ENCODE measurements at places on chromosomes 6 and 20.
A peak's percentile ranks its signal among the peaks of the same experiment; 100 is the strongest.

GRCh38 chr20:63540417-63541186 is 3.4 kb upstream of the PTK6 start:
- DNase-seq, result no peak

DNA sequence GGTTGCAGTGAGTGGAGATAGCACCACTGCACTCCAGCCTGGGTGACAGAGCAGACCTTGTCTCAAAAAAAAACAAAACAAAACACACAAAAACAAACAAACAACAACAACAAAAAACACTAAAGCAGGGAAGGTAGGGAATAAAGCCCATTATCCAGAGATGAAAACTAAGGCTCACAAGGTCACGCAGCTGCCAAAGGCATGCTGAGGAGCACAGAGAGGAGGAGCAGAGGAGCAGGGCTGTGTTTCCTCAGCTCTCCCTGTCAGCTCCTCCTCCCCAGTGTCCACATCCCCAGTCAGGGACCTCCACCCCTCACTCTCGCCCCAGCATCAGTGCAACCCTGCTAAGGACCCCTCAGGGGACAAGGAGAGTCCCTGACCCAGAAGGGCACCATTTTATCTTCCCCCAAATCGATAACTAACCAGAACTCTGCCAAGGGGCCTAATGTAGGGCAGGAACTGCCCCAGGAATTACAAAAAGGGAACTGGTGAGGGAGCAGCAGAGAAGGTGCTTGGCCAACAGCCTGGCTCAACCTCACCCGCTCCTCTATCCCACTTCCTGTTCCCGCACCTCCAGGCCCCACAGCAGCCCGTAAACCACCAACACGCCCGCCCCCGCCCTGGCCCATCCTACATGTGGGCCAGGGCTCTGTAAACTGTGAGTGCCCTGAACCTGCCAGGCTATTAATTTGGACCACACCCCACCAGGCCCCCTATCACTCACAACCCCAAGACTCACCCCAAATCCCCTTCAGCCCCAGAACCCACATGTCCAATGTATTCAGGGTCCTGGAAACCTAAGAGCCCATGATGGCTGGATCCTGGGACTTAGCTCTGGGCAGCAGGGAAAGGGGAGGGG is 9.0 kb downstream of the TEAD3 start:
- DNase-seq, result no peak

- DNase-seq, result no peak
These were observed 210.7 kb downstream of the TFAP2C start for GRCh38 chr20:56839786-56840185.

DNA sequence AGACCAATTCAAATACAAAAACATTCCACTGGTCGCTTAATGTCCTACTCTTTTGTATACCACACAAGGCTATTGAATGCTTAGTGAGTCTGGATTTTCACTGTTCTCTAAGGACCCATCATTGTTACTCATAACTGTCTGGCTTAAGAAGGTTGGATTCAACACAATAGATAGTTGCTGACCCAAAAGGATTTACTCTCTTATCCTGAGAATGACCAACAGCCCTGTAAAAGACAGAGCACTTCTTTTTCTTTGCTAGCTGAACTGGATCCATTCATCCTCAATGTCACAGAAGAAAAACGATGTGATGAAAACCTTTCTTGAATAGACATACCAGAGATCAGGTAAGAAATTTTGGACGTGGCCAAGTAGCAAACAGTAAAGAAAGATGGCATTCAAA is 645.6 kb downstream of the KHDRBS2 start:
- no peak for DNase-seq

- DNase-seq, result no peak
These were observed 76.3 kb downstream of the RNF144B start for GRCh38 chr6:18463429-18463828.

DNA sequence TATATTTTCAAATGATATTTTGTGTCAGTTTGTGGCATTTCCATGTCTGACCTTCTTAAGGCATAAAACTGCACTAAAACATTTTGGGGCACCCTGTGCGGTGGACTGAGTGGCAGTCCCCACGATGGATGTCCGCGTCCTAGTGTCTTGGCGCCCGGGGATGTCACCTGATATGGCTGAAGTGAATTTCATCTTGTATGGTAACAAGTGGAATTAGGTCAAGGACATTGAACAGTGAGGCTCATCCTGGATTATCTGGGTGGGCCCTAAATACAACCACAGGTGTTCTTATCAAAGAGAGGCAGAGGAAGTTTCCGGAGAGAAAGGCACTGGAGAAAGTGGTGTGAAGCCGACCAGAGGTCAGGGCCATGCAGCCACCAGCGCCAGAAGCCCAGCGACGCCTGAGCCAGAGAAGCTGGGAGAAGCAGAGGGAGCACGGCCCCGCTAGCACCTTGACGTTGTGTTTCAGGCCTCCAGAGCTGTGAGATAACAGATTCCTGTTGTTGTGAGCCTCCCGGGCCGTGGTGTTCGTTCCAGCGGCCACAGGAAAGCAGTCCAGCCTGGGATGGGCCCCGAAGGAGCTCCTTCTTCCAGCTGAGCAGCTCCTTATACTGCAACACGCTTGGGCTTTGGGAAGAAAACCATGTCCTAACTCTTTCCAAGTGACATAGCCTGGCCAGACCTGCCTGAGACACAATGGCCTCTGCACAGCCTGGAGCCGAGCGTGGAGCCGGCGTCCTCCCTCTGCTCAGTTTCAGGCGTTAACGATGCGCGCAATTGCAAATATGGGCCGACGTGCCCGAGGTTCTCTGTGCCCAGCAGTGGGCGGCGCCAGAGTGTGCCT is 22.5 kb downstream of the THBS2 start:
- DNase-seq, result no peak

GRCh38 chr20:39762716-39763115 is 800.6 kb downstream of the DHX35 start:
- DNase-seq, result peak; percentile 57

DNA sequence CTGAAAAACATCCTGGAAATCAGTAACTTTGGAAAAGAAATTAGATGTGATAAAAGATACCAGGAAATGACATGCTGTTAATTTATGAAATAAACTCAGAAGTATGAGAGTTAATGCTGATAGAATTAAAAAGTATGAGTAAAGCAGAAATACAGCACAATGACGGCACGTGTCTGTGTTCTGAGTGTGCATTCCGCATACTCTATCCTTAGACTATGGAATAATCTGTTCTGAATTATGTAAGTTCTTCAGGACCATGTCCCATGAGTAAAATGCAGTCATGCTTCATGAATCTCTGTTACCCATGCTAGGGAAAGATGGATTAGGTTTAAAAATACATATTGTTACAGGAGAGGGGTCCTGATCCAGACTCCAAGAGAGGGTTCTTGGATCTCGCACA is 21.7 kb downstream of the HECA start:
- no peak for DNase-seq

GRCh38 chr6:33683051-33683571 is 28.4 kb downstream of the UQCC2 start:
- DNase-seq, result no peak

DNA sequence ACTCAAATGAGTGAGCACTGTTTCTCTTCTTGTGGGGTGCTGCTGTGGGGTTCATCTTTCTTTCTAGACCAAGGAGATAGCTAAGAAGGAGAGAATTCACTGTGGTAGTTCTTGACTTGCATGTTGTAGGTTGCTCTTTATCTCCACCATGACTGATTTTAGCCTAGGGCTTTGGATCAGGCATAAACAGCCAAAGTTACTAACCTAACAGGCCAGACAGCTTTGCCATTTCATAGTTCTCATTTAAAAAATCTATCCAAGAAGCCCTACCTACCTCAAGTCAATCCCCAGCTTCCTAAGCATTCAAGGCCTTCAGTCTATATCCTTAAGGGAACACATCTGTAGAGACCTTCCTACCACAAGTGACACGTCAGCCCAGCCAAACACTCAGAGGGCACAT is 107.9 kb upstream of the CARMIL1 start:
- no peak for DNase-seq

GRCh38 chr6:162069995-162070394 is 657.6 kb downstream of the PRKN start:
- DNase-seq, result no peak

DNA sequence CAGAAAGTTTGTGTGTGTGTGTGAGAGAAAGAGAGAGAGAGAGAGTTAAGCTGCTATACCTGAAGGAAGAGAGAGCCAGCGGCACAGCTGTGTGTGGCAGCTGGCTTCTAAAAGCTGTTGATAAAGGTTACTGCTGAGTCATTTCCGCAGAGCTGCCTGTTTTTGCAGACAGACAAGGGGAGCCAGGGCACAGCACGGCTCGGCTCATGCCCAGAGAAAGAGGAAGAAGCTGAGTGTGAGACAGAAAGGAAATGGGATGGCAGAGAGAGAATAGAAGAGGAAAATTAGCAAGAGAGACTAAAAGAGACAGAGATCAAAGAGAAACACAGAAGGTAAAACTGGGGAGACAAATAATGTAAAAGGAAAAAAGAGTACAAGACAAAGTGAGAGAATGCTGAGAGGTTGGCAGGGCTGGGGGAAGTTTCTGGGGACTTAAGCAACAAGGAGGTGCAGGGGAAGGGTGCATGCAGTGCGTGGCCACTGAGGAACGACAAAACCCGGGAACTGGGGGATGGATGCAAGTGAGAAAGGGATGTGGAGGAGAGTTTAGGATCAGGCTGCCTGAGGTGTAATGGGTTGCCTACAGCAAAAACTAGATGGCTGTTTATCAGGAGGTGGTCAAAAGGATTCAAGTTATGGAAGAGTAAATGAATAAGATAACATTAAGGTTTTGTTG is 22.7 kb downstream of the HLA-A start:
- DNase-seq, result peak; percentile 98

GRCh38 chr20:40821429-40821828 is 132.4 kb upstream of the MAFB start:
- no peak for DNase-seq

DNA sequence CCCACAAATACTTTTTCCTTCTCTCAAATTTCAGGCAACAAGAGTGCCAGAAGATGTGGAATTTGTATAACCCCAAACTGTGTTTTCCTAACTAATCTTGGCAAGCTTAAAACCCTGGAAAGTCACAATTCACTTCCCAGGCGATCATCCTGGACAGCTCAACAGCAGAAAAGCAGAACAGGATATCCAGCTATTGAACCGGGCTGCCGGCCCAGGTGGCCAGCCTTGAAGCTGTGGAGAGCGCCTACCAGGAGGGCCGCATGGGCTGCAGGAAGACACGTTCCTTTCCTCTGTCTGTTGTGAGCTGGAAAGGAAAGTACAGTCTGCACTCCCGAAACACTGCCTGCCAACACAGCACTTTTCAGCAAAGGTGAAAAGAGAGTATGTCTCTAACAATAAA is 719.7 kb upstream of the MARCKS start:
- no peak for DNase-seq

- no peak for DNase-seq
These were observed 15.1 kb upstream of the DEF6 start for GRCh38 chr6:35282472-35282871.

DNA sequence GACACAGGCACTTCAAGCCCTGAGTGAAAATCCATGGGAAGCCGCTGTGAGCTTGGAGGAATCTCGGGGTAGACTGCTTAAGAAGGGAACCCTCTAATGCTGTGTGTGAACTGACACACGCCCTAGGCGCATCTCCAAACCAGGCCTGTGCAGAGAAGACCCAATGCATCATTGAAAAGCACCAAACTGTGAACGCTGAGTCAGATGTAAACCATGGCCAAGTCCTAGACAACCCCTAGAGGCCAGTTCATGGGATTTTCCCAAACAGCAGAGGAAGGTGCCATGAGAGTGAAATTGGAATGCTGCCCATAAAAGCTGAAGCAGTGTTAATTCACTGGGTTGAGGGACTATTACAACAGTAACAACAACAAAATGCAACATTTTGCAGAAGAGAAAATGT is 296.5 kb downstream of the SMOC2 start:
- DNase-seq, result peak; percentile 49

DNA sequence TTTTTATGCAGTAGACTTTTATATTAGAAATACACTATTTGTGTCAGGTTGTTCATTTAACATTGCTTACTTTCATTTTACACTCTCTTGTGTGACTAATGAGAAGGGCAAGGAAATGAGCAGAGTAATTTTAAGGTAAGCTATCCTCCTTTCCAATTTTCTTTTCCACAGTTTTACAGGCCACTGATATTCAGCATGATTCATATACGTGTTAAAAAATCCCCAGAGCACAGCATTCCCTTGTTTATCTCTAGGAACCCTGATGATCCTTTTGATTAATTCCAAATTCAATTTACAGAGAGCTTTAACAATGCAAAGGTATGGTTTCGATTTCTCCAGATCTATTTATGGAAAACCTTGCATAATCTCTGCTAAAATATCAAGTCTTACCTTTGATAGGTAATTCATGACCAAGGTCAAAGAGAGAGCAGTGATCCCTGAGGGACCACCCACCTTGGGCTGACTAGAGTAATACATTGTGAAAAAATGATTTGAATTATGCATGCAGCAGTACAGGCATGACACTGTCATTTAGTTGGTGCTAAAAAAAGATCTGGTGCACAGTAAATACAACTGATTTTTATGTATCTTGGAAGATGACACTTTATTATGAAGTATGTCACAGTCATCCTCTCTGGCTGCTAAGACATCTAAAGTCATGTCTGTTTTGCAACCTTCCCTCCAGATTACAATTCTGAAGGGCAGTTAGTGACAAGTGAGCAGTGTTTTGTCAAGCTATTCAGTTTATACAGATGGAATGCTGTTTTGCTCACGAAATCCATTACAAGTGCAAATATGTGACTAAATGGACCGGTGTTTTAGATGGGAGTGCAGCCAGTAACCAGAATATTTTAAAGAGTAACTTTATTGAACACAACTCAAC is 736.6 kb downstream of the EPHA7 start:
- no peak for DNase-seq

All from mesendoderm (in vitro differentiated cells).